ENCODE measurements at places on chromosomes 11 and 22.

- DNase-seq, result no peak
These were observed 95.9 kb downstream of the MIAT start for GRCh38 chr22:26753125-26753862.

DNA sequence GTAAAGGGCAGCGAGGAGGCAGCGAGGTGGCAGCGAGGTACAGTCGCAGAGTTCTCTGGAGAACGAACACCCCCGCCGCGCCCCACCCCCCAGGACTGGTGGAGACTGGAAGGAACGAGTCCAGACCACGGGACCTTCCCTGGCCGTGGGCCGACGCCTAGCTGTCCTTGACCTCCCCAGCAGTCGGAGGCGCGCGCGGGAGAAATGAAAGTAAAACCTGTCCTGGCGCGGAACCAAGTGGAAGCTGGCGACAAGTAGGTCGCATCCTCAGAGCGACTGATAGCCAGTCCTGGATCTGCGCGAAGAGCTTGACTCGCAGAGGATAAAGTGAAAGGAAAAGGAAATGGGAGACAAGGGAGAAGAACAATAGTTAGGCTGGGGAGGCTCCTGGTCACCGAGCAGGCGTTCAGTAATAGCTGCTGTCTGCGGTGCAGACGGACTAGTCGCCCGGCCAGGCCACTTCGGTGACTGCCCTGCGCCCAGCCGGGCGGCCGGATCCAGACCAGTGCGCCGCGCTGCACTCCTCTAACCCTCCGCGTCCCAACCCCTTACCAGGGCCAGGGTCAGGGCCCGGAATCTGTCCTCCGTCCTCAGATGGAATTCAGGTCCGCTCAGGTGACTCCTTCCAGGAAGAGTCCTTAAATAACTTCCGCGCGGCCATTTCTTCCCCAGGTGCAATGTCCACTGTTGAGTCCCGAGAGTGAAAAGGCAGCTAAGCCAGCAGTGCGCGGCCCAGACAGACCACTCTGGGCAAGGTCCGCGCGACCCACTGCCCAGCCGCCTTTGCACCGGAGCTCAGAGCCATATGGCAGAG, 1.9 kb upstream of the ADM start:
- DNase-seq, result peak; percentile 93

- DNase-seq, result no peak
These were observed 565 bp downstream of the NUCB2 start for GRCh38 chr11:17277024-17277584.

DNA sequence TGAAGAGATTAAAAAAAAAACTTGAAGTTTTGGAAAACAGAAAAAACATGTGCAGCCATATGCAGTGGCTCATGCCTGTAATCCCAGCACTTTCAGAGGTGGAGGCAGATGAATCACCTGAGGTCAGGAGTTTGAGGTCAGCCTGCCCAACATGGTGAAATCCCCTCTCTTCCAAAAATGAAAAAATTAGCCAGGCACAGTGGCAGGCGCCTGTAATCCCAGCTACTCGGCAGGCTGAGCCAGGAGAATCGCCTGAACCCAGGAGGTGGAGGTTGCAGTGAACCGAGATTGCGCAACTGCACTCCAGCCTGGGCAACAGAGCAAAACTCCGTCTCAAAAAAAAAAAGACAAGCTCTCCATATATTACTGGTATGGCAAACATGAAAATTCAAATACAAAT, 7.6 kb downstream of the DLG2 start:
- no peak for DNase-seq

DNA sequence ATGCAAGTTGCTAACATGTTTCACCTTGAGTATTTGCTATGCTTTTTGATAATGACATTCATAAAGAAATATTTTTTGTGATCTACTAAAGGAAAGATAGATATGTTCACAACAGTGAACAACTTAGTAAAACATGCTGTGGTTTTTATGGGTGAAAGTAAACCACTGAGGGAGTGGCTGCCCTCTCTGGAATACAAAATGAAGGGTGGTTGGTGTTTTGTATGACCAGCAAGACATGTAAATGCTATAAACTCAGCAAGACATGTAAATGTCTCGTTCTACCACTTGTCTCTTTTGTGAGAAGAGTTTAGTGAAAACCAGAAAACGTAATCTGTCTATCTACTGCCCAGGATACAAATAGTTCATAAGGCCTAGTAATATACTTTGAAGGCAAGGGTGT, 7.6 kb upstream of the AMPD3 start:
- DNase-seq, result no peak

DNA sequence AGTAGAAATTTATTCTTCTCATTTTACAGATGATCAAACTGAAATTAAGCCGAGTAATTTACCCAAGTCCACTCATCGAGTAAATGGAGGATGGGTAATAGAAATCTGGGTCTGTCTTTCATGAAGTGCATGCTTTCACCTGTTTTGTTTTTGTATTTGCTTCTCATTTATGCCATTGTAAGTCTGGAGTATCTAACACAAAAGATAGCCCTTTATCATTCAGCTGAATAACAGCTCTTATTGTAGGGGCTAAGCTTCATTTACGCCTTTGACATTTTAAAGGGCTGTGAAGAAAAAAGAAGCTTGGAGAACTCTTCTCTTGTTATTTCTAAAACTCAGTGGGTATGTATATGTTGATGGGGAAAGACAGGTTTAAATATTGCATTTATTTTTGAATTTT, 1196.2 kb upstream of the TENM4 start:
- DNase-seq, result no peak

- DNase-seq, result no peak
These were observed 122.3 kb downstream of the SPATA19 start for GRCh38 chr11:133723056-133723455.

GRCh38 chr11:83116015-83116641, 40.8 kb upstream of the PCF11 start:
- DNase-seq, result no peak

GRCh38 chr22:22753526-22754267, 109.3 kb downstream of the GGTLC2 start:
- no peak for DNase-seq

GRCh38 chr11:103537904-103538502, 428.8 kb downstream of the DYNC2H1 start:
- no peak for DNase-seq

- DNase-seq, result no peak
These were observed 104.8 kb downstream of the ARHGAP42 start for GRCh38 chr11:100791860-100792259.

GRCh38 chr11:110094298-110095285, 1.4 kb downstream of the ZC3H12C start:
- DNase-seq, result no peak

DNA sequence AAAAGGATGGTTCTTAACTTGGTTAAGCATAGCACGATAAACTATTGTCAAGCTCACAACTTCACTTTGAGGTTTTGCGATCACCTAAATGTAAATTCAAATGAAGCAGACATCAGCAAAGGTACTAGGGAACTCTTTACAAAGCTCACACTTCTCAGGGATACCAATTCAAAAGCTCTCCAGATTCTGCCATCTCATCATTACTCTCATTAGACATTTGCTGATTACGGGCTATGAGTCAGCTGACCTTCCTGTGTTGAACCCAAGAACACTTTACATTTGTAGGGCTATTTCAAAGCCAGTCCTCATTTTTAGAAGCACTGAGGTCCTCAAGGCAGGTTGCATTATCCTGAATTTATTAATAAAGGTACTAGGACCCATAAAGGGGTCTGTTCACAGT, 28.4 kb upstream of the IZUMO1R start:
- no peak for DNase-seq

DNA sequence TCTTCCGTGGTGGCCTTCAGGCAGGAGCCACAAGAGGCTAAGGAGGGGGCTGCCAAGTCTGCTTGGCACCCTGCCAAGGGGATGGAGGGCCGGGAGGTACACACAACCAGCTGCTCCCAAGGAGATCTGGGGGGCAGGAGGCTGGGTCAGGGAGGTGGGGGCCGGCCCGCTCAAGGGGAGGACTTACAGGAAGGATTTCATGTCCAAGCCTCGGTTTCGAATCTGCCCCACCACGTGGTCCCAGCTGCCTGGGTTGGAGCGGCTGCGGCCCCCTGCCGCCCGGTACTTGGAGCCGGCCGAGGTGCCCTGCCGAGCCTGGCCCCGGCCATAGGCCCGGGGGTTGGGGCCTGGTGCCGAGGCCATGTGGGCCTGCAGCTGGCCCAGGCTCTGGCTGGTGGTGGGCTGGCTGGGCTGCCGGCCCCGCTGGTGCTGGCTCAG, 33.5 kb downstream of the LRRC10B start:
- DNase-seq, result no peak

GRCh38 chr11:27253224-27253623, 109.8 kb downstream of the CCDC34 start:
- no peak for DNase-seq

DNA sequence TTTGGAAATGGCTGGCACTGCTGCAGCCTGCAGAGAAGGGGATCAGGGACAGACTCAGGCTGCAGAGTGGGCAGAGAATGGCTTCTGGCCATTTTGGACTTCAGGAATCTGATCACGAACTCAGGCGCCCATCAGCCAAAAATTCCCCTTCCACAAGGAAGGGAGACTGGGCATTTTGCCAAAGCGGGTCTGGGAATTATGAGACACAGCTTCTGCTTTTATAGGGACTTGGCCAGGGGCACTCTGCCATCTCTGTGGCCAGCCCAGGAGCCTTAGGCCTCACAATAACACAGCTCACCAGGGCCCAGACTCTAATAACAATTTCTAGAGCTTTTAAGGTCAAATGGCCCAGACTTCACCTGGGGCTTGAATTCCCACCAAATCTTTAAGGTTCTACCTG, 74.7 kb downstream of the CHST1 start:
- peak; percentile 86 for DNase-seq

- DNase-seq, result no peak
These were observed 116.6 kb downstream of the LARGE1 start for GRCh38 chr22:33803371-33804282.

DNA sequence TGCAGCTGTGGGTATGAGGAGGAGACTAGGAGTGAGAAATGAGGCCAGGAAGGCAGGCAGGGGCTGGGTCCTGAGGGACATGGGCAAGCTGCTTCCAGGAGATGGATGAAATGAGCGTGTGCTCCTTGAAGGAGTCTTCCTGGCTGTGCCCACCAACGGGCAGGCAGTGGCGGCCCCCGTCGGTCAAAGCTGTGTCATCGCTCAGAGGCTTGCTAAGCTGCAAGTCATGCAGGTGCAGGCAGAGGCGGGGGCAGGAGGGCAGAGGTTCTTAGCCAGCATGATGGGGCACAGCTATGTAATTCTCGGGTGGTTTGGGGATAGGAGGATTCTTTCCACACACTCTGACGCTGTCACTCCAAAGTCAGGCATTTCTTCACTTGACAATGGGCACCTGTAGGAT, 12.5 kb upstream of the PEX26 start:
- no peak for DNase-seq

- DNase-seq, result peak; percentile 99
These were observed 14.4 kb downstream of the PPM1F start for GRCh38 chr22:21938071-21938822.

- no peak for DNase-seq
These were observed 27.8 kb upstream of the THY1 start for GRCh38 chr11:119450590-119451326.

- DNase-seq, result no peak
These were observed 42.4 kb upstream of the RASD2 start for GRCh38 chr22:35498026-35498800.

GRCh38 chr11:133968300-133968699, 11.5 kb upstream of the IGSF9B start:
- DNase-seq, result no peak

DNA sequence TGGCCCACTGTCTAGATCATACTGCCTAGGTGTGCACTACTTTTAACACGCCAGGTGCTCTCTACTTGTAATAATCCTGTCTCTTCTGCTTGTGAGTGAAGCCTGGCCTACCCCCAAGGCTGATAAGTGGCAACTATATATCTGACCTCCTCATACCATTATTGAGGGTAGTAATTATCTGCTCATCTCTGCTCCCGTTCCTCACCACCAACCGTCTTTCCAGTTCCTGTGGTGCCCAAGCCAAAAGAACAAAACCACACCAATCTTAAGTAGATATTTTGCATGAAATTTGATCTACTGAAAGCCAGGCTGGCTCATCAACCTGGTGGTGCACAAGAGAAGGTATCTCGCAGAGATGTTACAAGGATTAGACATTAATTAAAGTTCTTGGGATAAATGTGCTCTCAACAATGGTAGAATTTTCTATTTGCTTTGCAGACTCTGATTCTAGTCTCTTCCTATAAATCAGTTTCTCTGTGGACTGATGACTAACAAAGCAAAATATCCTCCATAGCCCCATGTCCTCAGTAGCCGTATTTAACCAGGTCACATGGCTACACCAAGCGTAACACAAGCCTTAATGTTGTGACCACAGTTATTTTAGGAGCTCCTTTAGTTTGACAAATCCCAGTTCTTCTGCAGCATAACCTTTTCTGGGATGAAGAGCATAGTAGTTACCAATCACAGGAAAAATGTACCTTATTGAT, 267.2 kb downstream of the NTM start:
- no peak for DNase-seq

- DNase-seq, result no peak
These were observed 9.9 kb downstream of the SYT9 start for GRCh38 chr11:7261578-7261977.

GRCh38 chr11:118901494-118902335, 18.0 kb downstream of the CXCR5 start:
- DNase-seq, result no peak

GRCh38 chr11:66556086-66556485, 9.4 kb downstream of the ACTN3 start:
- no peak for DNase-seq

- DNase-seq, result no peak
These were observed 38.5 kb upstream of the TCF20 start for GRCh38 chr22:42308892-42309468.

DNA sequence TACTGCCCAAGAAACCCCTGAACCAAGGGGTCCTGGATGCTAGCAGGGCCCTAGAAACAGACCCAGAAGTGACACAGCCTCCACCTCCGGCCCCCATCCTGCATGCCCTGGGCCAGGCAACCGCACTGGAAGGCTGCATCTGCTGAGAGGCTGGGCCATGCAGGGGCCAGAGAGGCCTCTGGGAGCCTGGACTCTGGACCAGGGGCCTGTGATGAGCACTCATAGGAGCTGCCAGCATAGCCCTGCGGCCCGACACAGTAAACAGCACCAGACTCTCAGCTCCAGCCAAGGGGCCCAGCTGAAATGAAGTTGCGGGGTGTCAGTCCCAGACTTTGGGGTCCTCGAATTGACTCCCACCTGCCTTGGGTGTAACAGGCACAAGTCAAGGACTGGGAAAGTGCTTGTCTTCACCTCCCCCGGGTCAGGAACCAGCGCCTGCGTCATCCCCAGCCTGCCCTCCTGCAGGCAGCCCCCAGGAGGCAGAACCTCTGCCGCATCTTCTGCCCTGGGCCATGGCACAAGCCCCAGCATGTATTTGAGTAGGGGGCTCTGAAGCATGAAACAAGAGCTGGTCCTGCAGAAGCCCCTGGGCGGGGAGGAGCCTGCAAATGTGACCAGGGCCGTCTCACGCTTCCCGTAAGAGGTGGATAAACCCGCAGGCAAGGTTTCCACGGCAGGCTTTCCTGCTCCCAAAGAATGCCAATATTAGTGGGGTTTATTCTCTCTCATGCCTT, 25.2 kb upstream of the CCND1 start:
- peak; percentile 72 for DNase-seq

DNA sequence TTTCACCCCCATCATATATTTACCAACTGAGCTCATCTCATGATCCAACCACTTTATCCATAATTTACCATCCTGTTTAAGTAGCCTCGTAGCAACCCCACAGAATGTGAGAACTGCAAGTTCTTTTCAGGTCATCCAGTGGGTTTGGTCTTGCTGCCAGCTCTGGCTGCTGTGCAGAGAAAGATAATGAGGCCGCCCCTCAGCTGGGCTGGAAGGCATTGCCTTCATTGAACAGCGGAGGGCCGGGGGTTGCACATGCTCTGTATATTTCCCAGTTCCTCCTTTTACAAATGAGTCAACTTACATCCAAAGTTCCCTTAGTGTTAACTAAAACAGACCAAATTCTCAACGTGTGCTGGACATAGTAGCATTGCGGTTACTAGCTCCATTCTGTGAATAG, 96.7 kb downstream of the SYN3 start:
- no peak for DNase-seq

Measured in aorta (tissue), 5 donors.